Left forelimb (tissue), 1 donor: ENCODE measurements at places on chromosomes 4 and X.

- DNase-seq: no peak
Measured at GRCh38 chrX:130343411-130343810, 3.7 kb downstream of the SLC25A14 start.

DNA sequence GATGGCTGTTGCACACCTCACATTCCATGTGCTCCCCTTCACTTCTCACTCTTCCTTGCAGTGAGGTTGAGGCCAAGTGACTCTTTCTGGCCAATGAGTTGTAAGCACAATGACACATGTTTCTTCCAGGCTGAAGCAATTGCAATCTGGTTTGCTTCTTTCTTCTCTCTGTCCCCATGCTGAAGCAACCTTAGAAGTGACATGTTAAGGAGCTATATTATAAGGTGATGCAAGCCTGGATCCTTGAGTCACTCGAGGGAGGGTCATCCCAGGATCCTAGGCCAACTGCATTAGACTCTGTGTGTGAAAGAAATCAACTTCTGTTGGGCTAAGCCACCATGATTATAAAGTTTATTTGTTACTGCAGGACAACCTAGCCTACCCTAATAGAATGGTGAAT is 45.5 kb upstream of the HS3ST1 start:
- no peak for DNase-seq

- DNase-seq: no peak
Measured at GRCh38 chr4:15526924-15527592, 57.4 kb downstream of the CC2D2A start.

DNA sequence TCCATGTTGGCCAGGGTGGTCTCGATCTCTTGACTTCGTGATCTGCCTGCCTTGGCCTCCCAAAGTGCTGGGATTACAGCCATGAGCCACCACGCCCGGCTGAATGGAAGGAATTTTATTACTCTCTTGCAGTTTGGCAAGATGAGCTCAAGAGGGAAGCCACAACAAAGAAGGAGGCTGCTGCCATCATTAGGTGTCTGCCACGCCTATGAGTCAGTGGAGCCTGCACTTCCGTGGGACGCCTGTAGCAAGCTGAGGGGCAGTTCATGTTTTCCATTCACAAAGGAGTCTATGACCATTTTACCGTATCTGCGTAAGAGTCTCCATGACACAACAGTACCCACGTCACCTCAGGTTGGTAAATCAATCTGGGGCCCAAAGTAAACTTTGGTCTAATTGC is 51.2 kb upstream of the CHRNA9 start:
- no peak for DNase-seq

GRCh38 chr4:77002321-77003107 is 53.0 kb downstream of the SEPTIN11 start:
- no peak for DNase-seq

- DNase-seq: peak; percentile 71
Measured at GRCh38 chr4:170259631-170260153, 169.9 kb upstream of the AADAT start.
